ENCODE measurements at places on chromosomes 3 and 15. TPM values are rescaled to one million over a fixed set of nuclear protein-coding genes. Genes with fewer than 3 reads are reported as not detected.

The NPAP1 gene
- total RNA-seq = not detected

The TMEM158 gene
- total RNA-seq = 6.8 TPM

The GRIP2 gene
- total RNA-seq = not detected

The EXD1 gene
- total RNA-seq = not detected

The ANKUB1 gene
- not detected for total RNA-seq

The GP9 gene
- total RNA-seq = not detected

The HPS3 gene
- 58.9 TPM for total RNA-seq

The NR2E3 gene
- total RNA-seq = not detected

The PLIN1 gene
- not detected for total RNA-seq

The MESP2 gene
- total RNA-seq = not detected

The UROC1 gene
- not detected for total RNA-seq

The PLA2G4E gene
- total RNA-seq = not detected

The MLF1 gene
- 6.5 TPM for total RNA-seq

The LEO1 gene
- total RNA-seq = 26.4 TPM

Data from melanocyte of skin (primary cell).